ENCODE measurements at places on chromosomes 3 and 15. TPM values are rescaled to one million over a fixed set of nuclear protein-coding genes. Genes with fewer than 3 reads are reported as not detected.

DNA sequence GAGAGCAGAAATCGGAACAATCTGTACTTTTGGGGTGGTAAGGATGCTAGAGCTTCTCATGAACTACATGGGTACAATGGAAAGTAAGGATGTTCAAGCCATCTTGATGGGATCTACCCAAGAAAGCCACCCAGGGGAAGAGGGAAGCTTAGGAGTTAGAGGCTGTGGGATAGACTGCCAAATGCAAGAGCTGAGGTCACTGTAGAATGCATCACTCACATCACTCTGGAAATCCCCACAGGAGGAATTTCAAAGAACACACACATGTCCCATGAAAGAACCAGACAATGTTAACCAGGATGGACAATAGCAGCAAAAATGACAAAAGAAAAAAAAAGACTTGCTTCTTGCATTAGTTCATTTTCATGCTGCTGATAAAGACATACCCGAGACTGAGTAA, 32.8 kb upstream of the UBE2E2 start:
- H3K4me1 ChIP-seq: no peaks in the 10 kb centered on the region
- no peaks in the 10 kb centered on the region for H3K36me3 ChIP-seq
- H3K27me3 ChIP-seq: peaks cover 2% of the 10 kb centered on the region
- DNase-seq: no peak
- H3K27ac ChIP-seq: no peak overlapping the region

GRCh38 chr15:64536244-64536836, 76.0 kb downstream of the ZNF609 start:
- peaks cover 57% of the 10 kb centered on the region for H3K4me1 ChIP-seq
- H3K4me3 ChIP-seq: no peak overlapping the region
- H3K36me3 ChIP-seq: peaks cover 12% of the 10 kb centered on the region
- DNase-seq: peak; percentile 33

- no peak for DNase-seq
- H3K36me3 ChIP-seq: no peaks in the 10 kb centered on the region
- no peaks in the 10 kb centered on the region for H3K27me3 ChIP-seq
Measured at GRCh38 chr3:184688251-184688881, 23.5 kb downstream of the MAGEF1 start.

- no peak overlapping the region for H3K27ac ChIP-seq
- peaks cover 26% of the 10 kb centered on the region for H3K4me1 ChIP-seq
- peaks cover 11% of the 10 kb centered on the region for H3K36me3 ChIP-seq
- no peaks in the 10 kb centered on the region for H3K27me3 ChIP-seq
Measured at GRCh38 chr3:32254268-32254667, 15.8 kb downstream of the CMTM8 start.

GRCh38 chr3:158748237-158748828, 16.1 kb upstream of the RARRES1 start:
- DNase-seq: peak; percentile 9
- H3K4me3 ChIP-seq: no peak overlapping the region
- H3K4me1 ChIP-seq: no peaks in the 10 kb centered on the region
- peaks cover 2% of the 10 kb centered on the region for H3K36me3 ChIP-seq
- H3K27me3 ChIP-seq: no peaks in the 10 kb centered on the region
- H3K27ac ChIP-seq: no peak overlapping the region

Gene DCP1A
- 33.4 TPM for total RNA-seq

Gene SYNPR
- not detected for total RNA-seq

Gene SLC12A8
- total RNA-seq: 0.26 TPM

Gene GMNC
- total RNA-seq: not detected

Gene GOLGA8K
- 0.25 TPM for total RNA-seq

GRCh38 chr3:69527498-69527897, 141.6 kb upstream of the FRMD4B start:
- H3K4me3 ChIP-seq: no peak overlapping the region
- peaks cover 4% of the 10 kb centered on the region for H3K27me3 ChIP-seq
- no peak for DNase-seq
- H3K36me3 ChIP-seq: no peaks in the 10 kb centered on the region
- H3K4me1 ChIP-seq: no peaks in the 10 kb centered on the region

- peaks cover 58% of the 10 kb centered on the region for H3K4me1 ChIP-seq
- peak overlapping the region; percentile 78 for H3K4me3 ChIP-seq
- peak overlapping the region; percentile 69 for H3K27ac ChIP-seq
- H3K27me3 ChIP-seq: peaks cover 36% of the 10 kb centered on the region
- peaks cover 2% of the 10 kb centered on the region for H3K36me3 ChIP-seq
Measured at GRCh38 chr3:194687638-194688199, 2.0 kb downstream of the FAM43A start.

Gene RARRES1
- not detected for total RNA-seq

Gene MGA
- 33.7 TPM for total RNA-seq

Gene FBXW12
- 0.16 TPM for total RNA-seq

GRCh38 chr15:79463043-79463780, 31.1 kb downstream of the MINAR1 start:
- H3K4me3 ChIP-seq: no peak overlapping the region
- DNase-seq: no peak
- H3K36me3 ChIP-seq: no peaks in the 10 kb centered on the region

Gene RLBP1
- total RNA-seq: not detected

GRCh38 chr15:62344806-62345539, 179.9 kb upstream of the C2CD4B start:
- H3K4me1 ChIP-seq: peaks cover 6% of the 10 kb centered on the region
- H3K27ac ChIP-seq: peak overlapping the region; percentile 88
- peak overlapping the region; percentile 56 for H3K4me3 ChIP-seq
- DNase-seq: peak; percentile 83
- no peaks in the 10 kb centered on the region for H3K27me3 ChIP-seq

Gene TUSC7
- not detected for total RNA-seq

DNA sequence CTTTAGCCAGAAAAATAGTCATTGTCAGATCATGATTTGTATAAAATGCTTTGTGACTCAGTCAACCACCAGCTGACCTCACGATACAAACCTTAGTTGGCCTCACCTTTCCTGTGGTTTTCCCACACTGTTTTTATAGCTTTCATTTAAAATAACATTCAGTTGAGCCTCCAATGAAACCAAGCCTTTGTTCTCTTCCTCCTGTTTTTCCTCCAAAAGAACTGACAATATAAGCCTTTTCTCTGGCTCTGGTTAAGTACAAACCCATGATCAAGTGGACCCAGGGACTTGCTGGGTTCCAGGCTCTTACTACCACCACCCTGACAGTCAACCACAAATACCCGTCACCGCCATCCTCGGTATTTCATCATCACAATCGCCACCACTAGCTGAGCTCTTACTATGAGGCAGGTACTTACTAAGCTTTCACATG, 81.7 kb downstream of the TAMM41 start:
- H3K27me3 ChIP-seq: no peaks in the 10 kb centered on the region
- peak; percentile 74 for DNase-seq
- no peaks in the 10 kb centered on the region for H3K36me3 ChIP-seq

DNA sequence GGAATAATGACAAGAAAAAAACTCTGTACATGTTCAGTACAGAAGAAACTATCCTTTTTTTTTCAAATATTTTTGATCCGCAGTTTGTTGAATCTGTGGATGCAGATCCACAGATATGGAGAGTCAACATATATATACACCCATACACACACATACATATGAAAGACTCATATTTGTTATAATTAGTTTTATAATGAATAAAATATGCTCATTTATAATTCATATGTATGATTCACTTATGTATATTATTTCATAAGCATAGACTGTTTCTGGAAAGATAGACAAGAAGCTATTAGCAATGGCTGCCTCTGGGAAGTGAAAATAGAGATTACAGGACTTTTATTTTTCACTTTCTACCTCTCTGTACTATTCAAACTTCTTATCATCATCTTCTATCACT, 9.8 kb downstream of the DZIP1L start:
- no peaks in the 10 kb centered on the region for H3K4me1 ChIP-seq
- no peaks in the 10 kb centered on the region for H3K36me3 ChIP-seq
- H3K27me3 ChIP-seq: peaks cover 11% of the 10 kb centered on the region

Gene ATP13A4
- 3.3 TPM for total RNA-seq

Gene TNNC1
- 4.2 TPM for total RNA-seq

DNA sequence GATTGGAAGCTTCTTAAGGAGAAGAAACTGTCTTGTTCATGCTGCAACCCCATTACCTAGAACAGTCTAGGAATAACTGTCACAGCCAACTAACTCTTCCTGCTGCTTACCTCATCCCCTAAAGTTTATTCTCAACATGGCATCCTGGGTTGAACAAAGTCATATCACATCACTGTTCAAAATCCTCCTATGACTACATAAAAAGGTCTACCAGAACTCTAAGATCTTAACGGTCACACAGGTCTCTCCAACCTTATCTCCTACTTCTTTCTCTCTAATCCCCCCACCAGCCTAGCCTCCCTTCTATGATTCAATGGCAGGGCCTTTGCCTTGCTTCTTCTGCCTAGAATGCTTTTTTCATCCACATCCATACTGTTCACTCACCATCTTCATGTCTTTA, 69.3 kb downstream of the CLASP2 start:
- H3K27ac ChIP-seq: no peak overlapping the region
- no peaks in the 10 kb centered on the region for H3K27me3 ChIP-seq
- no peak overlapping the region for H3K4me3 ChIP-seq
- H3K36me3 ChIP-seq: peaks cover 2% of the 10 kb centered on the region
- DNase-seq: no peak
- peaks cover 16% of the 10 kb centered on the region for H3K4me1 ChIP-seq

DNA sequence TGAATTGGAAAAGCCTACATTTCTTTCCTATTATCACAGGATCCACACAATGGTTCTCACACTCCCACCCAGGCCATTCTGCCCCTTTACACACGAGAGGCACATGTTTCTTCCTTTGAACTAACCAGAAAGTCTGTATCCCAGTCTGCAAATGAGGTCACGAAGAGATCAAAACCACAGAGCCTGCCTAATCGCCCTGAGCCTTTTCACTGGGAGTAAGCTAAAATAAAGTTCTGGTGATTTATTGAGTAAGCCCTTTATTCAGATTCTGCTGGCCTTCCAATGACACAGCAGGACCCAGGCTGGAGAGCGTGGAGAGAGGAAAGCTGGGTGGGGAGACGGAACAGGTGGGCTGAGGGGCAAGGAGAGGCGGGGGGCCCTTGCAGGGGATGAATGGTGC, 78.7 kb downstream of the ATP1B3 start:
- H3K27me3 ChIP-seq: no peaks in the 10 kb centered on the region
- peaks cover 6% of the 10 kb centered on the region for H3K4me1 ChIP-seq
- H3K27ac ChIP-seq: no peak overlapping the region
- H3K36me3 ChIP-seq: peaks cover 6% of the 10 kb centered on the region
- H3K4me3 ChIP-seq: no peak overlapping the region

Gene MITF
- not detected for total RNA-seq

Gene PCLAF
- 97.6 TPM for total RNA-seq

Gene RPP25
- 5.4 TPM for total RNA-seq

- H3K27ac ChIP-seq: no peak overlapping the region
- DNase-seq: no peak
Measured at GRCh38 chr15:25727116-25727515, 136.0 kb downstream of the ATP10A start.

GRCh38 chr15:84594617-84595290, 6.1 kb upstream of the ZSCAN2 start:
- no peak for DNase-seq
- no peaks in the 10 kb centered on the region for H3K27me3 ChIP-seq
- H3K4me3 ChIP-seq: no peak overlapping the region
- H3K36me3 ChIP-seq: no peaks in the 10 kb centered on the region

Gene EFL1
- 25.0 TPM for total RNA-seq
